ENCODE measurements at places on chromosomes 7 and 10. TPM values are rescaled to one million over a fixed set of nuclear protein-coding genes. Genes with fewer than 3 reads are reported as not detected.
A peak's percentile ranks its signal among the peaks of the same experiment; 100 is the strongest.

- no peak for DNase-seq
Observed at GRCh38 chr10:119441151-119441821, 101.2 kb downstream of the RGS10 start.

RBM20 gene
- 0.68 TPM for total RNA-seq

FANK1 gene
- total RNA-seq = 4.8 TPM

DNA sequence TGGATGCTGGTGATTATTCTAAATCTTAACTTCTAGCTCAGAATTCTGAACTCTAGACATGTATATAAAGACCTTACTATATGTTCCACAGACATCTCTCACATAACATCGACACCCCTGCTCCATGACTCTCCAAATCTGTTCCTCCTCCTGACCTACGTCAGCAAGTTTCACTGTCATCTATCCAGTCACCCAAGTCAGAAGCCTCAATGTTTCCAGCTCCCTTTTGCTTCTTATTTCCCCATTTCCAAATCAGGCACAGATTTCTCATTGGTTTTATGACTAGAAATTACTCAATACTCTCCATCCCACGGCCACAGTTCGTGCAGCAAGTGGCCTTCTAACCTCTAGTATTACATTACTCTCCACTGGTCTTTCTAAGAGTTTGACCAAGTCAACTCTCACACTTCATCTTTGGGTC lies 28.5 kb downstream of the EPC1 start:
- no peak for DNase-seq

LMOD2 gene
- not detected for total RNA-seq

GRCh38 chr10:77586719-77587415 lies 50.7 kb downstream of the KCNMA1 start:
- no peak for DNase-seq

GRCh38 chr7:6579446-6579845 lies 2.2 kb downstream of the ZDHHC4 start:
- no peak for DNase-seq

CLDN4 gene
- total RNA-seq = 0.93 TPM

- no peak for DNase-seq
Observed at GRCh38 chr7:112356596-112356995, 93.7 kb upstream of the IFRD1 start.

OR9A4 gene
- not detected for total RNA-seq

GOLGA7B gene
- total RNA-seq = not detected

GRCh38 chr7:46630031-46630430 lies 709.0 kb upstream of the IGFBP3 start:
- DNase-seq = no peak

DNA sequence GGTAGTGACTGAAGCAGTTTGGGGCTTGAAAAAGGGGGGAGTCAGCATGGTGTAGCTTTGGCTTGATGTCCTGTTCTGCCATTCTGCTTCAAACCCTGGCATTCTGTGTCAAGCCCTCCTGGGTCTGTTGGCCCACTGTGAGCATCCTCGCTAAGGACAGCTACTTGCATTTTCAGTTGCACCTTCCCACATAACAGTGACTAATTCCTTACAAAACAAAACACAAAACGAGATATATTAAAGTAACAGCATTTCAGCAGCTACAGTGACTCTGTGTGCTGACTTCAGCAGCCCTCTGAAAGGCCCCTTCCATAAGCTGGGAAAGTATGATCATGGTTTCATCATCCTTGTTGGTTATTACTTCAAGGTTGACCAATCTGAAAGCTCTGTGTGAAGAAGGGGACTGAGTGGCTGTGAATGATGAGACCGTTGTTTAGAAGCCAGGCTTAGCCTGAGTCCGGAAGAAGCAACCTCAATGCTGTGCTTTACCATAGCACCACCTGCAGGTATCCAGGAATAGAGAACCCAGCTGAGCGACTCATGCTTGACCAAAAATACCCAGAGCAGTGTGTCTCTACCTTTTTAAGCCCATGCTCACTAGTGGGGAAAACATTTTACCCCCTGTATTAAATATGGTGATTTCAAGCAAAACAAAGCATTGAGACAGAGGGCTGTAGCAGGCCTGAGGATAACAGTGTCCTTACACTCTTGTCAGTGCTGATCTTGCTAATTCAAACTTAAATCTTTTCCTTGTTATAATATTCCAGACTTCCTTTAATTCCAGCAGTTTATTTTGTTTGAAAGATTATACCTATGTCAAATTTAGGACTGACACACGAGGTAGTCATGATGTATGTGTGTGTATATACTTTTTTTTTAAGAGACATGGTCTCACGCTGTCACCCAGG lies 42.6 kb upstream of the CC2D2B start:
- peak; percentile 39 for DNase-seq

DNA sequence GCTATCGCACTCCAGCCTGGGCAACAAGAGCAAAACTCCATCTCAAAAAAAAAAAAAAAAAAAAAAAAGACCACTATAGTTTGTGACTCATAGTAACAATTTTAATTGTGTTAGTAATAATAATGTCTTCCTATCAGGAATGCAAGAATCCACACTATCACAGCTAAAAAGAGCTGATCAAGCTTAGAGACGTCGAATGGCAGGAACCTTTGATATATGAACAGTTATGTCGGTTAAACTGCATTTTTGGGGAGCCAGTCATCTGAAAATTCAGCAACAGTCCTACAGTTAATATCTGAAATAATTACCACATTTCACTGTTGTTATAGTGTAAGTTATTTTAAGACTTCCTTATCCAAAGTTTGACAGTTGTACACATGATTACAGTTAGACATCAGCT lies 8.8 kb downstream of the PHYH start:
- DNase-seq = no peak

GRCh38 chr7:18356191-18356645 lies 139.3 kb upstream of the HDAC9 start:
- DNase-seq = peak; percentile 18

DNA sequence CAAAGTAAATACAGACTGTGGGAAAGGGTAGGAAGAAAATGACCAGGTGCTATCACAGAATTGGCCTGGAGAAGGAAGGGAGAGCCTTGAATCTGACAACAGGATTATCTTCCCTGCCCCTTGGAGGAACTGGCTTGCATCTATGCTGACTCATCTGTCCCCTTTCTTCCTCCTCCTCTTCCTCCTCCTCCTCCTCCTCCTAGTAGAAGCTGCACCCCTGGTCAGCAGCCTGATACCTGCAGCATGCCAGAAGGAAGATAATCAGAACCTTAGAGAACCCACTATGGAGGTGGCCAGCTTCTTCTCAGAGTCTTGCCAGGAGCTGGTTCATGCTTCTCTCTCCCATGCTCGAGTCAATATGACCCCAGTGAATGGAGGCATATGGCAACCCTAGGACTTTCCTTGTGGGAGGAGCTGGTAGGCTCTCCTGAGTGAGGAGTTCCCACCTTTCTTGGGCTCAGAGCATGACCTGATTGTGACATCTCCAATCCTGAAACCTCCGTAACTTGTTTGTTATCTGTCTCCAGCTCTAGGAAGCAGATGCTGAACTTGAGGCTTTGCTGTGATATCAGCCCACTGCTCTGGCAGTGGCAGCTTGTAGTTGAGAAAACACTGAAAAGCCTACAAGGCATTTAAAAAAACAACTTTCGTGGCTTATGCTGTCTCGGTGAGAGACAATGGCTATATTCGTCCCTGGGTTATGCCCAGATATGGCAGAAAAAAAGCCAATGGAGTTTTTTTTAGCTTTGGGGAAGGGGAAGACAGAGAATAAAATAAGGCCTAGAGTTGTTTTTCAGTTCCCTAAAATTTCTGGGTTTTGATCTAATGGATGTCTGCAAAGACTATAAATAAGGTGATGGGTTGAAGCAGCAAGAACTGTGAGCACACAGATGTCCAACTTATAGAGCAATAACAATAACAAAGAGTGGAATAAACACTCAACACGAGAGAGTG lies 60.6 kb downstream of the CDHR3 start:
- DNase-seq = no peak

DNA sequence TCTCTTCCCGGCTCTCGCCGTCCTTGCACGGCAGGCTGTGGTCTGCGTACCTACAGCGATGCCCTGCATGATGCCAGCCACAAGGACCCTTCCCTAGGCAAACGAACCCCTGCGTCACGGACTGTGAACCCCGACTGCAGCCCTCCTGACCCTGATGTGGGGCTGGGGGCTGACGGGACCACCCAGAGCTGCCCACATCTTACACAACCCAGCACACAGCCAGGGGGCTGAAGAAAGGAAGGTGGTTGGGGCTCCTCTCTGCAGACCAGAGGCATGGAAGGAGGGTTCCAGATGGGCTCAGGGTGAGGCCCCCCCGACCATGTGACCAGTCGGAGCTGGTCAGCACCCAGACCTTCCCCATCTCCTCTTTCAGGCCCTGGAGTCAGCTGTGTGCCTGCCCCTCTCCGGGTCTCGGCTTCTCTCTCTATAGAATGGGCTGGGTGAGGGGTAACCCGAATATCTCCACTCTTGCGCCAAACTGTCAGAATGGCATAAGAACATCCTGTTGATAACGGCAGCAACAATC lies 41.4 kb downstream of the EBF3 start:
- DNase-seq = no peak

DNA sequence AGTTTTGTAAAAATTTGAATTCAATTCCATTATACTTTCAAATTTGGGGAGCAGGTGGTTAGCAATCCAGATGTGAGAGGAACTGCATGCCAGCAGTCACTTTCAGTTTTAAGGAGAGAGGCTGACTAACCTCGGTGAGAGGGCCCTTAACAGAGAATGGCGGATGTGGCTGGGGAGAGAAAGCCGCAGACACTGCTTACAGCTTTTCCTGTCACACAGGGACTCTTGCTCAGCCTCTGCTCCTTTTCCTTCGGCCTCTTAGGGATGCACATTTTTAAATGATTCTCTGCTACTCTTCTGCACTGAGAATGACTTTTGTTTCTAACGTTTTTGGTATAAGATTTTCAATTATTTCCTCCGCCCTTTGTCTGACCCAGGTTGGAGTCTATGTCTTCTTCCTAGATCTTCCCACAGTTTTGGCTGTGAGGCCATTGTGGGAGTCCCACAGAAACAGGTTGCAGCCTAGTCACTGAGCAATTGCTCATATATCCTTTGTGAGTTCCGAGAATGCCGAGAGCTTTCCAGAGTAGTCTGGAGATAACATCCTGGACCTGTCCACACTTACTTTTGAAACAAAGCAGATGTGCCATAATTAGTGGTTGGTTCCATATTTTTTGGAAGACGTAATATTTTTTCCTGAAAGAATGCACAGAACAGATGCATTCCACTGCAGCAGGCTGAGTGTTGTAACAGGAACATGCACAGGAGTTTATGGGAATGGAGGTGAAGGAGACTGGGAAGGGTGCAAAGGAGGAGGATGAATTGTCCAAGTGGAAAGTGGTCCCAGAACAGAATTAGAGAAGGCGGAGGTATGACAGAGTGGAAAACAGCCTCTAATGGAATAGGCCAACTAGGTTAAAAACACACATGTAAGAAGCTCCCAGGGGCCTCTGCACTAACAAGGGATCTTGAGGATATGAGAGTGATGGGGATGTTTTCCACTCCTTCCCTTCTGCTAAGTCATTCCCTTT lies 168.0 kb upstream of the ZNF32 start:
- DNase-seq = no peak

GRCh38 chr10:17708821-17709220 lies 43.2 kb upstream of the TMEM236 start:
- DNase-seq = no peak

PTN gene
- 1.9 TPM for total RNA-seq

TUBB8 gene
- total RNA-seq = not detected

PSTK gene
- total RNA-seq = 5.0 TPM

KLHDC10 gene
- total RNA-seq = 18.0 TPM

LAMB1 gene
- total RNA-seq = 458 TPM

KNDC1 gene
- not detected for total RNA-seq

DNA sequence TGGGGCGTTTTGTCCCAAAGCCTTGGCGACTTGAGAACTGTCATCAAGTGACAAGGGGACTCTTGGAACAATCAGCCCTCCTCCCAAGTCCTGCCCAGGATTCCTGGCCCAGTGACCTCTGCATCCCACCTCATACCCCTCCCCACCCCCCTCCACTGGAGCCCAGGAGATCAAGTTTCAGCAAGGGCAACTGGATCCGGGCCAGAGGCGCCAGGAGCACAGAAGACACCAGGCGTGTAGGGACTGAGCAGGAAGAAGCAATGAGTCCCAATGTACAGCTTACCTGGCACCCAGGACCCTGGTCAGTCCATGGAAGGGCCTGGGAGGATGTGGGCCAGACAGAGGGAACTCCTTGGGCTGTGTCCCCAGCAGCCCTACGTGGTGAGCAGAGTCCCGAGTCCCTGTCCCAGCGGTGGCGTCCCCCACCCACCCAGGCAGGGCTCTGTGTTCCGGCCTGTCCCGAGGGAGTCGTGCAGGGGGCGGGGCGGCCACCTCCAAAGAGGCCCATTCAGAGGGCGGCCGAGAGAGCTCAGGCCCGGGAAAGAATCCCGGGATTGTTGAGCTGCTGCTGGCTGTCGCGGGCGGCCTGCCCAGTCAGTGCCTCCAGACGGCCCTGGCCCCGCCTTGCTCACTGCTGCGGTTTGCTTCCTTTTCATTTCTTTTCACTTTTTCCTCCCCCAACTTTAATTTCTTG lies 254.1 kb downstream of the TNS3 start:
- DNase-seq = no peak

ITGA8 gene
- total RNA-seq = 2.1 TPM

- DNase-seq = no peak
Observed at GRCh38 chr7:76020031-76020714, 25.8 kb upstream of the TMEM120A start.

PRRT4 gene
- not detected for total RNA-seq

IL15RA gene
- total RNA-seq = 47.7 TPM

DNA sequence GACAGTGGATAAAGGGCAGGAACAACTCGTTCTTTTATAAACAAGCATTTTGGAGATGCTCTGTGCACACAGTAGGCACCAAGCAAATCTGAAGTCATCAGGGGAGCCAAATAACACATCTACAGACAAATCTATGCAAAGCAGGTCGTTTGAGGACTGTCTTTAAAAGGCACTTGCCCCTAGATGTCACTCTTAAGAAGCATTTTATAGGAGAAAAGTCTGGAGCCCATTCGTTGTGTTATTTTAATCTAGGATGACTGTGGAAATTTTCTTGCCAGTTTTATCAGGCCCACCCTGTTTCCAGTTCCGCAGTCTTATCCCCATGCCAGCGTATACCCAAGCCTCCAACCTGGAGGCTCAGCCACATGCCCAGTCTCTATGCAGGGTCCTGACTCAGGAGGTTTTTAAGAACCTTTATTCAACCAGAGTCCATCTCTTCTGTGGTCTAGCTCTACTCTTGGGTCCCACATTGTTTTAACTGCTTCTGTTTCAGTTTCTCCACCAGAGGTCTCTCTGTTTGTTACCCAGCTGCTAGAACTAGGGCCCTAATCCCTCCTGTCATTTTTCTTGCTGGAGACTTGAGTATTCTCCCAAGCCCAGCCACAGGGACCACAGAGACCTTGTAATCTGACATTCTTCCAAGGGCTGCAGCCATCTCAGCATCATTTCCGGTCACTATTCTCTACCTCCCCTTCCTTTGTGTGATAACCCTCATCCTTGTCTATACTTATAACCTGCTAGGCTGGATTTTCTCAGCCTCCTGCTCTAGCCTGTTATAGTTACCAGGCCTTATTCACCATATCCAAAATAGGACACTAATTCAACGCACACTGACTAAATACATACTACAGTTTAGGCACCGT lies 26.7 kb downstream of the PIK3CG start:
- no peak for DNase-seq
